Foreskin keratinocyte (primary cell): ENCODE measurements at places on chromosomes 3 and 15. TPM values are rescaled to one million over a fixed set of nuclear protein-coding genes. Genes with fewer than 3 reads are reported as not detected.
A peak's percentile ranks its signal among the peaks of the same experiment; 100 is the strongest.

DNA sequence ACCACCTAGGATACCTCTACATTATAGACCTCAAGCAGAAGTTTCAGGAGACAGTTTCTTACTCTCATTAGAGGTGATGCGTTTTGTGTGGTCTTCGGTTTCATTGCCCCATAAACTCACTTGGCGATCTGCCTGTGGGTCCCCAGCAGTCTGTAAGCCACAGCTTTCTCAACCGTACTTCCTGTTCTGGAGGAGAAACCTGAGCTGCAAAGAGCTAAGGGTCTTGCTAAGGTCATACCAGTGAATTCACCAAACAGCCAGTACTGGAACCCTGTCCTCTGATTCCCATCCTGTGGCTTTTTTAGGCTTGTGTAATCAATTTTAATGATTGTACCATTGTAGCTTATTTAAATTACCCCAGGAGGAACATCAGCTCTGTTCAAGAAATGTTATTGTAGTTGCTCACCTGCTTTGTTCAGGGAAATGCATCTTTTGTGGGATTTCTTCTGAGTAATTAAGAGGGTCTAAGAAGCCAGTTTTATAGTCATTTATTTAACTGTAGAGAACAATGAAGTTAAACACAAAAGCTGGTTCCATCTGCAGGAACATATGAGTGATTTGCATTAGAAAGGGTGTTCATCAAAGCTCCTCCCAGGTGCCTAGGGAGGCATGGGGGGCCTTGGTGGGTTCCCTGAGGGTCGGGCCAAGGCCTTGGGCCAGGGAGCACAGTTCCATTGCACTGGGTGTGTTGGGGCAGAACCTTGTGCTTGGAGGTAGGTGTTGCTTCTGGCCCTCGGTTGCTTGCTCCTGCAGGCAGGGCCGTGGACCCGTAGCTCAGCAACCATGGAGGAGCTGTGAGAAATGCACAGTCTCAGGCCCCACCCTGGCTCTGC lies 69.6 kb downstream of the APBA2 start:
- DNase-seq, result no peak

DNA sequence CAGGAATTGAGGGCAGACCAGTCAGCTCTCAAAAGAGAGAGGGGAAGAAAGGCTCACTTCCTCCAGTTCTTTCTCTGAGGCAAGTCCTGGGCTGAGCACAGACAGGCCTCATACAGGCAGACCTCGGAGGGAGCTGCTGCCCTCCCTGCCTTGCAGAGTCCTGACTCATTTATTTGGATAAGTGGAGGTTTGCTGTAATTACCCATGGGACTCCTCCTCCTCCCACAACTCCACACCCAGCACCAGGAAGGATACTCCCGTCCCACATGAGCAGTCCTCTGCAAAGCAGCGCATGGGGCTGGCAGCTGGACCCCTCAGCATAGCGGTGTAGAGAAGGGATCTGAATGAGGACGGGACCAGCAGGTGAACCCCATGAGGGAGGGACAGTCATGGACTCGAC lies 13.4 kb upstream of the SCN10A start:
- peak; percentile 3 for DNase-seq

DNA sequence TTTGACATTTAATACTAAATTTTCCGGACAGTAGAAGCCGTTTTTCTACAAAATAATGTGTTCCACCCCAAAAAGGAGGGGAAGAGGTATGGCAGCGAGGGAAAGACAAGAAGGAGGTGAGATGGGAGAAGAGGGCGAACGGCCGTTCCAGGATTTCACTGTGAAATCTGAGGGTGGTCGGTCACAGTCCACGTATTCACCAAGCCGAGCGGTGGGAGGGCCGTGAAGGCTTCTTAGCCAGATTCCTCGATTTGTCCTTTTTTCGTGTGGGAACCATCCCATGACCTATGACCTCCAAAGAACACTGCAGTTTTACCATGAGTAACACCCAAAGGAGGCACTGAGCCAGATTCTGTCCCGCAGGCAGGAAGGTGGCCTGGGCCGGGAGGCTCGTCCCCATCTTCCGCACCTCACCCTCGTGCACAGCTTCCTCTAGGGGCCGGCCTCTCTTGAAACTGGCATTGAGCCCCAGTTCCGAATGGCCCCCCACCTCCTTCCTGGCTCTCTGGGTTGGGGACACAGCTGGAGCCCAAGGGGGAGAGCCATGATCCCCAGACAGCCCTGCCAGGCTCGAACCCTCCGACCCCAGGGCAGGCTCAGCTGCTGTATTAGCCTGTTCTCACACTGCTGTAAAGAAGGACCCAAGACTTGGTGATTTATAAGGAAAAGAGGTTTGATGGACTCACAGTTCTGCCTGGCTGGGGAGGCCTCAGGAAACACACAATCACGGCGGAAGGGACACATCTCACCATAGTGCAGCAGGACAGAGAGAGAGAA lies 23.7 kb downstream of the XXYLT1 start:
- DNase-seq, result no peak

Gene RBP2
- total RNA-seq, result not detected in 2 replicates

DNA sequence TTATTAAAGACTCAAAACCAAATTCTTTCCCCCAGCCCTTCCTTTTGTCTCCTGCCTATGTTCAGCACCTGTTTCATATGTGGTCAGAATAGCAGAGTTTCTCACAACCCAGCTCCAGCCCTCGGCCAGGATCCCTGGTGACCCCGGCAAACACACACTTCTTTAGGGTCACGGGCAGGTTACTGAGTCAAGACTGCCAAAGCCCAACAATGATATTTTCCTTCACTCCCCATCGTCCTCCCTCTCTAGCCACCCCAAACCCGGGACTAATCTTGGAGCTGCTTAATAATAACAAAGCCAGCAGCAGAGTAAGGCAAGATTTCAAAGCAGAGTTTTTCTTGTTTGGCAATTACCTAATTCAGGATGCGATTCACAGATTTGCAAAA lies 25.5 kb downstream of the RARB start:
- no peak for DNase-seq

Gene GOLGA8M
- not detected in 2 replicates for total RNA-seq

Gene ZKSCAN7
- 2.0 and 2.8 TPM in 2 replicates for total RNA-seq

DNA sequence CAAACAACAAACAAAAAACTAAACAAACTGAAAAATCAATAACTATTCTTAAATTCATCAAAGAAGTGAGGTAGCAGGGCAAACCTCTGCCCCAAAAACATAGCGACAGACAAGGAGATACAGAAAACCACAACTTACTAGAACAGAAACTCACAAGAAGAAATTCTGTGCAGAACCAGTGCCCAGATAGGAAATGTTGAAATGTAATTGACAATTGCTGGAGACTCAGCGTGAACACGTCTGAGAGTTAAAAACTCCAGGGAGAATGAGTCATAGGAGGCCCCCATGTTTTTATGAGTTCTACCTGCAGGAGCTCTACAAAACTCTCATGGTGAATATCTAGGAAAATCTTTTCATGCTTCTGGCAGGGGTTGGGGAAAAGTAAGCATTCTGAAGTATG lies 95.5 kb upstream of the SETMAR start:
- no peak for DNase-seq

Gene ZNF774
- total RNA-seq, result 1.9 and 2.2 TPM in 2 replicates

Gene C2CD4A
- not detected in 2 replicates for total RNA-seq

DNA sequence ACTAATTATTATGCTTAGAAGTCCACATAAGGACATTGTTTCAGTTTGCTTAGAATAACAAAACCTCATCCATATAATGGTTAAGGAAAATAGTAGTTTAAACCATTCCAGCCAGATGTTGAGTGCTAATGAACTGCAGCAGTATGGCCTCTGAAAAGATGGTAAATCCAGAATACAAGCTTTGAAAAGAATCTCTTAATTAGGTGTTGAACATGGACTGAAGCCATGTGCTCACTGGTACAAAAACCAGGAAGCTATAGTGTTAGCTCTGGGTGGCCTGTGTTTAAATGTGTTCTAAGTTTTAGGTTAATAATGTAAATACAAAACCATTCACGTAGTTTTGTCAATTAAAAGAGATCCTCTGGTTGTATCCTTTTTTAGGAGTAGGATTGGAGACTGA lies 78.2 kb downstream of the GALK2 start:
- no peak for DNase-seq
